CD4-positive, CD25-positive, alpha-beta regulatory T cell (primary cell): ENCODE measurements at places on chromosomes 16 and 17. TPM values are rescaled to one million over a fixed set of nuclear protein-coding genes. Genes with fewer than 3 reads are reported as not detected.

DNA sequence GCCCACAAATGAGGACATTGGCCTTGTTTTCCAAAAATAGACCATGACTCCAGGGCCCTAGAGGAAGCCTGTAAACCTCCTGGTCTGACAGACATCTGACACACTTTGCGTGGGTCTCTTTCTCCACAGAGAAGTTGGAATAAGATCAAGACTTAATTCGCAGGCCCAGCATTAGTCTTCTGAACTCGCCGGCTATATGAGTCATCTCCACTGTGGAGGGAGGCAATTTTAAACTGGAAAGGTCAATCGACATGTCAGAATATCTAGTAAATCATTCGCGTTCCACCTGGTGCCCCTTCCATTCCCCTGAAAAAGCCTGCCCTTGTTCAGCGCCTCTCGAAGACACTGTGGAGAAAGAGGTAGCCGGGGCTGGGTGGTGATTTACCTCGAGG is 140.1 kb downstream of the CLEC16A start:
- DNase-seq: no peak

DNA sequence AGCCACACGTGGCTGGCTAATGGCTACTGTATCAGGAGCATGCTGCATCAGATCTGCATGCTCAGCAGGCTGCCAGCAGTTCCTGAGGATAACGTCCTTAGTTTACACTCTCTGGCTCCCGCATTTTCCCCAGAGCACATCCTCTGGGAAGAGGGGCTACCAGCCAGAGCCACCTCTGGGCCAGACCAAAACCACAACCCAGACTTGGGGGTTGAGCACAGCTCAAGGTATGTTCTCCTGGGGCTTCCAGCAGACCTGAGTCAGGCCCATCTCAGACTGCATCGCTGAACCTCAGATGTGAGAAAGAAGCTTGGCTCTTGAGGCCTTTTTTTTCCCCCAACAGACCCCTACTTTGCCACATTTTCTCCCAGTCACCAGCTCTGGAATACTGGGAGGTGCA is 23.7 kb upstream of the WSCD1 start:
- no peak for DNase-seq

DNA sequence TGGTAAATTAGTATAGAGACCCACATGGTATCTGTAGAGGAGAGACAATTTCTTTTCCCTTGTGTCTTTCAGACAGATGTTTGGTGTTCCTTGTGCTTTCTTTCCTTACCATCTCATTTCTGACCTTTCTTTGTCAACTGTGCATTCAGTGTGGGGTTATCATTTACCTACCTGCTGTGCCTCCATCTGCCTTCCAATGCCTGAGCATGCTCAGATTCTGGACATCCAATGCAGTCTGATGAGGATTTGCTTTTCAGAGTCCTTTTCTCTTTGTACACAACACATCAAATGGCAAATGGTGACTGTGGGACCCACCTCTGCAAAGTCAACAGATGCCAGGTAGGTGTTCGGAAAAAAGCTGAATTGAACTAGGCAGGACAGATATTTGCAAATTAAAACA is 364.8 kb downstream of the CA10 start:
- no peak for DNase-seq

GRCh38 chr17:2063261-2064146 is 8.6 kb downstream of the HIC1 start:
- no peak for DNase-seq

DNA sequence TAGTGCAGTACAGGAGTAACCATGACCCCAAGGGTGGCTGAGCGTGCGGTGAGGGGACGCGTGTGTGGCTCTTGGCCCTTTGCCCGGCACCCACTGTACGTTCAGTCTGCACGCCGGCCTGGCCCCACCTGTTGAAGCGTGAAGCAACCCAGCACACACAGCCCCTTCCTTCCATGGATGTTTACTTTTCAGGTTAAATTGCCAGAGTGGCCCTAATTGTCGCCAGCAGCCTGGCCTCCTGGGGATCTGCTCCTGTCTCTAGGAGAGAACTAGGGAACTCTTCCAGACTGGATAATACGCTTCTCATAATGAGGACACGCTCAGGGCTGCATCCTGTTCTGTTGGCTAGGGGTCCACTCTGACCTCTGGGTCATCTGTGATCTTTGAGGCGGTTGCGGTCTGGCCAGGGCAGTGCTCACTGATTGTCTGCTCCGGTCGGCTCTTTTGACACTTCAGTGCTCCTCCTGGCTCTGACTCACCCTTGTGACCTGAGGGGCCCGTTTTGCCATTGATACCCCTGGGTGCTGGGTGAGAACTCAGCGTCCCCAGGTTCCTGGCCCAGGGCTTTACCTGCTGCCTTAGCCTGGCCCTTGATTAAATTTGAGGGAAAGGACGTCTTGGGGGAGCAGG is 27.7 kb downstream of the TPSG1 start:
- DNase-seq: no peak

GRCh38 chr16:11621539-11621919 is 34.8 kb upstream of the LITAF start:
- DNase-seq: no peak

DNA sequence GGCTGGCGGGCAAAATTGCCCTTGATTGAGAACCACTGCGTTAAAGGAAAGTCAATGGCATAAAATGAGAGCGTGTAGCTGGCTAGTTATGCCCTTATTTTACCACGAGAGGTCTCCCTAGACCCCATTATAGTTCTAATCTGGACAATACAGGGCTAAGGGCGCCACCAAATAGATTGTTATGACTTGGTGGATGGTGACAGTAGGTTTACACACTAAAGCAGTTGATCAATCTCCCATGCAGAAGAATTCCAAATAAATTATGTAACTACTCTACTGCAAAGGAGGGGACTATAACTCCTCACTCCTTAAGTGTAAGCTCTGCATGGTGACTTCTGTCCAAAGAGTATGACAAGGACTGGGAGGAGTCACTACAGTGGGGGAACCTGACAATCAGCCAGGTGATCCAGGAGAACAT is 20.4 kb upstream of the YPEL2 start:
- peak; percentile 80 for DNase-seq

Gene FSCN2
- total RNA-seq: 0.74 TPM

Gene HCRT
- not detected for total RNA-seq

Gene YPEL2
- 64.3 TPM for total RNA-seq

DNA sequence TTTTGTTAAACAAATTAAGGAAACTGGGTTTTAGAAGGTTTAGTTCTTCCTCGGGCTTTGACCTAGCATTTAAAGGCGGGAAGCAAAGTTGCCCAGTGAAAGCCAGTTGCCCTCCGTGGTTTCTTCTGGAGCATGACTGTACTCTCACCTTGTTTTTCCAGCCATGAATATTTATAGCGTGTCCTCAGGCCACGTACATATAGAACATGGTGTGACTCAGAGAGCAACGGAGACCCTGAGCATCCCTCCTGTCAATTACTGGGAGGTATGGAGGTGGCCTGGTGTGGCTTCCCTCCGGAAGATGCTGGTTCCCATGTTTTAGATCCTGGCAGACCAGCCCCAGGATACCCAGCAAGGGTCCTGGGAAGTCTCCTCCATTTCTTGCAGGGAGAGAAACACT is 48.4 kb downstream of the AKAP1 start:
- no peak for DNase-seq

DNA sequence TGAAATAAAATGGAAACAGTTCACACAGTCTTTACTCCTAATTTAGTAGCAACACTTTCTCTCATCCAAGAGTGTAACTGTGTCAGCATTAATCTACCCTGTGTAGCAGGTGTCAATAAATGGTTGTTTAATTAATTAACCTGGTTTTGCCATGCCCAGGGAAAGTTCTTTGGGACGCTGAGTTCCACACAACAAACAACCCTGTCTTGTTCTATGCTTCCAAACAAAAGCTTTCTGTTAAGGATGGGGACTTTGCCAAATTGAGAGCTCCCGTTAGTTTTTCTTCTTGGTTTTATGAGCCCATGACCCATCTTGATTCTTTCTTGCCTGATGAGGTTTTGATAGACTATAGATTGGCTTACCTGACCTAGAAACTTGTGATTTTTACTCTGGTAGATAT is 530.1 kb downstream of the KCNJ2 start:
- DNase-seq: no peak

- peak; percentile 28 for DNase-seq
Measured at GRCh38 chr16:648071-648780, 939 bp upstream of the WDR90 start.

Gene KCNJ18
- not detected for total RNA-seq

GRCh38 chr16:88613911-88614817 is 24.2 kb upstream of the IL17C start:
- DNase-seq: no peak

DNA sequence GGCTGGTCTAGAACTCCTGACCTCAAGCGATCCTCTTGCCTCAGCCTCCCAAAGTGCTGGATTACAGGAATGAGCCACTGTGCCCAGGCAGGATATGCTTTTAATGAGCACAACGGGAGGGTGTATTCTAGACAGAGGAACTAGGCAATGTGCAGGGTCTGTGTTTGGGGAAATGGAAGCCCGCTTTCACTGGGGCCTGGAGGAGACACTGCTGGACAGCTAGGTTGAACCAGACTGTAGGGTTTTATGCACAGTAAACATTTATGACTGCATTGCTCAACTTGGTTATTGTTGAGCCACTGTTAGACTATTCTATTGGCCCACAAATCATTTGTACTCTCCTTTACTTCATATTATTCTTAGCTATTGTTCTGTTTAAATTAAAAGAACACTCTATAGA is 10.2 kb upstream of the SIAH1 start:
- no peak for DNase-seq

DNA sequence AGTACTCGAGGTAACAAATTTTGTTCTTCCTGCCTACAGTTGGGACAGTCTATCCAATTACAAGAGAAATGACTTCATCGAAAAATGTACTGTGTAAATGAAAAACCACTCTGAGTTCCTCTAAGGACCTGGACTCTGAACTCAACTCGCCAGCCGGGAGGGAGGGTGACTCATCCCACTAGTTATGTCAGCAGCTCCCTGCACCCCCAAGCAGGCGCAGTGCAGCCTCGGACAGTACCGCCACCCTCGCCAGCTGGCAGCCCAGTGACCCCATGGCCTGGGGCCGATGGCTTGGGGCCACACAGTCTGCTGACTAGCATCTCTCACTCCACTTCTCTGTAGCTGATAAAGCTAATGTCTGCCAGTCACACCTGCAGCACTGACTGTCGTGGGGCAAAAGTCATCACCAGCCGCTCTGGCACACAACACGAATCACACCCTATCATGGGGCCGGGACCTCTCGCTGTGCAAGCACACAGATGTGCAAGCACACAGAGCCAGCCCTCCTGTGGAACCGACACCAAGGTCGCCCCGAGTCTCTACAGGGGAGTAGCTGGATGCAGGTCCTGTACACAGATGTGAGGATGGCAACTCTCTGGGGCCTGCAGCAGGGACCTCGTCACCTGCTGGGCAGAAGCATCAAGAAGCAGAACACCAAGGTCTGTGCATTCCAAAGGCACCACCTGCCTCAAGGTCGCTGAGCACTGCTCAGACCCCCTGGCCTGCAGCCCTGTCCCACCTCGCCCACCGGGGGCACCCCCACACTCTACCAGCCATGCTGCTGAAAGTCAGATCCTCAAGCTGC is 5.7 kb downstream of the CSNK1D start:
- DNase-seq: no peak

GRCh38 chr16:85103114-85104079 is 8.9 kb downstream of the CIBAR2 start:
- no peak for DNase-seq

Gene NAGLU
- 11.8 TPM for total RNA-seq

DNA sequence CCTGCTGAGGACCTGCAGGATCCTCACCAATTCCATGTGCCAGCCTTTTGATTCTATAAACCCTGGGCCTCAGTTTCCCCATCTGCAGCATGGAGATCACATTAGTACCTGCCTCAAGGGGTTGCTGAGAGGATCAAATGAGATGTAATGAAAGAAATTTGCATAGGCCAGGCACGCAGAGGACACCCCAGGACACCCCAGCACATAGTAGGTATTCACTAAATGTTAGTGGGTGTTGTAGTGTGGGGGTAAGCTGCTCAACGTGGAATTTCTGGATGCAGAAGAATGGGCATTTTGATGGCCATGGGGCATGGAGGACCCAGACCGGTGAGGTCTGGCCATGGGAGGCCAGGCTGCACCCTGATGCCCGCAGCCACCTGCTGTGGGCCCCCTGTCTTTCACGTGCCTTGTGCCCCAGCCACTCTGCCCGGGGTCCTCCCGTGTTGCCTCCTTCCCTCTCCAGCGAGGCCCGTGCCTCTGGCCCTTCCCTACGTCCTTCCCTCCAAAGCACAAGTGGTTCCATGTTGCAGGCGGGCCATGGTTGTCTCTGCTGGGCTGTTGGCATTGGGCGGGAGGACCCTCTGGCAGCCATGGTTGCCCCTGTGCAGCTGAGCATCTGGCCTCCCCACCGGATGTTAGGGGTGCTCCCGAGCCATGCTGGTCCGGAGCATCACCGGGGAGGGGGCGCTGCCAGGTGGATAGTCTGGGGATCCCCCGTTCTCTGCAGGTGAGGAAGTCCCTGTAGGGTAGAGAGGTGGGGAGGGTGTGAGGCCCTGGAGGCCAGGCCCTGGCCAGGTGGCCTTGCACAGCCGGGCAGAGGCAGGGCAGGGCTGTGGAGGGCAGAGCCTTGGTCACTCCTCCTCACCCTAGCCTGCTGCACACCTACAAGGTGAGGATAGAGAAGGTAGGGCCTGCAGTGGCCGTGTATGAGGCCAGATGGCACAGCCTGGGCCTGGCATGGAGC is 8.6 kb downstream of the MAP2K3 start:
- no peak for DNase-seq

GRCh38 chr17:63624531-63624880 is 2.3 kb downstream of the MAP3K3 start:
- DNase-seq: no peak

Gene ANKRD40CL
- not detected for total RNA-seq

DNA sequence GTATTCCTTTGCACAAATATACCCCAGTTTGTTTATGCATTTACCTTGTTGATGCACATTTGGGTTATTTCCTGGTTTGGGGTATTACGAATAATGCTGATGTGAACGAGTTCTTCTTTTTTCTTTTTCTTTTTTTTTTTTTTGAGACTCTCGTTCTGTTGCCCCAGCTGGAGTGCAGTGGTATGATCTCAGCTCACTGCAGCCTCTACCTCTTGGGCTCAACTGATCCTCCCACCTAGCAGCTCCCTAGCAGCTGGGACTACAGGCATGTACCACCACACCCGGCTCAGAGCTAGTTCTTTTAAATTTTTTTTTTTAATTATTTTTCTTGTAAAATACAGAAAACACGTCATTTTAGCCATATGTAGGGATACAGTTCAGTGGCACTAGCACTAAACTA is 14.1 kb downstream of the RAB40C start:
- DNase-seq: no peak

Gene IRX3
- total RNA-seq: not detected

GRCh38 chr16:2770057-2770951 is 6.8 kb downstream of the ELOB start:
- no peak for DNase-seq

Gene MYH8
- not detected for total RNA-seq
